ENCODE measurements at places on chromosomes 1 and 21.

DNA sequence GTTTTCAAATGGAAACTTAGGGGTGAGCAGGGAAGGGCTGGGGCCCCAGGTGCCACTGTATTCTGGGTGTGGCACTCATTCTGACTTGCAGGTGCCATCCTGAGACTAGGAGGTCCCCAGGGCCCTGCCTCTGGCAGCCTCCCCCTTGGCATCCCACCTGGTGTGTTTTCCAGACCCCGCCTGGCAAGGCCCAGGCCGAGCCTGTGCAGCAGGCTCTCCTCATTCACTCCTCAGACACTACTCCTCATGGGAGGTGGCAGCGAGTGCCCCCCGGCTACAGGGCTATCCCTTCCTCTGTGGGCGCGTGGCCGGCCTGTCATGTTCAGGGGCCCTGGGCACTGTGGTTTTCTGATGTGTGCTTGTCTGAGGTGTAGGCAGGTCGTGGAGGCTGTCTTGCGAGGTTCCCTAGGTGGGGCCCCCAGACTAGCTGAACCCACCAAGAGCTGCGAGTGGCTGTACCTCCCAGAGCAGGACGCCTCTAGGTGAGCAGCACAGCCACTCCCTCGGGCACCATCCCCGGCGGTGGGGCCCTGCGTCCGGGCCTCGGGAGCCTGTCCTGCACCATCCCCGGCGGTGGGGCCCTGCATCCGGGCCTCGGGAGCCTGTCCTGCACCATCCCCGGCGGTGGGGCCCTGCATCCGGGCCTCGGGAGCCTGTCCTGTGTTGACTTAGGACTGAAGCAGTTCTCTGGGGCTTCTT is 13.2 kb downstream of the SLX9 start:
- no peak for DNase-seq

DNA sequence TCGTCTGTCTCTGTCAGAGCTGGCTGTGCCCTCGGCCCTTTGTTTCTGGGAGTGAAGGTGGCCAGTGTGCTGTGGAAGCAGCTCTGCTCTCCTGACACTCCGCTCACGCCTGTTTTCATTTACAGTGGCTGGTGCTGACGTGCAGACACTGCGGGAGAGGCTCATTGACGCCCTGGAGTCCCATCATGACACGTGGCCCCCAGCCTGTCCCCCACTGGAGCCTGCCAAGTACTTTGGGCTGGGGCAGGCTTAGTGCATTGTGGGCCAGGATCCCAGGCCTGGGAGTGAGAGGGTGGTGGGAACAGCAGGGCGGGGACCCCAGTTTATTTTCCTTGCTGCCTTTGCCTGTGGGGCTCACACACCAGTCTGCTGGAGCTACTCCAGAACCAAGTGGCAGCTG is 21.1 kb downstream of the QSOX1 start:
- no peak for DNase-seq

DNA sequence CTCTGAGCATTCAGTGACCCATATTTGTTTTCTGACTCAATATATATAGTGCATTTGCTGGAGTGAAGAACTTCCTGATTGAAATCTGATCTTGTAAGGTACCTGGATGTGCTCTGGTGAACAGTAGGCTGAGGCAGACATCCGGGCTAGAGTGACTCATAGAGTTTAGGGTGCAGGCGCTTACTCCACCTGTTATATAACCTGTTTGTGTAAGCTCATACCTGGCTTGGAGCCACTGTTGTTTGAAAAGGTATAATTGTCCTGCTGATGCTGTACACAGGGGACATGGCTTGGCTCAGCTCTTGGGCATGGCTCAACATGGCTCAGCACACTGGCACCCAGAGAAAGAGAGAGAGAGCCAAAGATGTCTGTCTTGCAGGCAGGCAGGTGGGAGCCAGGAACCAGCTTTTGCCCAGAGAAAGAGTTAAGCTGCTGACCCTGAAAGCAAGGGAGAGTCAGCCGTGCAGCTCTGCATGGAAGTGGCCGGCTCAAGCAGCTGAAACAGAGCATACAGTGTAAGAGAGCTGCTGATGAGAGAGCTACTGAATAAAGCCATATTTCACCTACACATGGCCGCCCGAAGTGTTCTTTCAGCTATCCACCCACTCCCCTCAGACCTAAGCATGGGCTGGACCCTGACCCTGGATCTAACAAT is 43.2 kb downstream of the GJA5 start:
- DNase-seq, result no peak

GRCh38 chr1:152707860-152708259 is at the start of gene LCE4A:
LCE4A (plus strand) TSS chr1:152708160; CDS start chr1:152709076, 916 bp downstream.
- DNase-seq, result no peak

- DNase-seq, result no peak
Observed at GRCh38 chr1:96509339-96509738, 212.2 kb upstream of the PTBP2 start.

GRCh38 chr1:12756273-12756672 is 10.3 kb downstream of the CFAP107 start:
- DNase-seq, result no peak

DNA sequence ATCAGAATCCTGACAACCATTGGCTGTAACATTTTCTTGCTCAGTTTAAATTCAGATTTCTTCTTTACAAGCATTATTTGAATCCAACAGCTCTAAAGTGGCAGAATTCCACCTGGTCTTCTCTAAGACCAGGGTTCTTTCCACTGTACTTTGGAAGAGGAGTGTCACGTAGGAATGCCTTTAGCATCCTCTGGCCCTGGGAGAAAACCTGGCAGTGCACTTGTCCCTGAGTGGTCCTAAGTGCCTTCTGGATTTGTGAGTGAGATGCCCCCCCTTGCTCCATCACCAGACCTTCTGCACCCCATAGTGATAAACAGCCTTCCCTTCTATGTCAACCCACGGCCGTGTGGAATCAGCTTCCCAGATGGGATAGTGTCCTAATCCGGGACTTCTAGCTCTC is 57.1 kb upstream of the NHLH2 start:
- DNase-seq, result no peak

DNA sequence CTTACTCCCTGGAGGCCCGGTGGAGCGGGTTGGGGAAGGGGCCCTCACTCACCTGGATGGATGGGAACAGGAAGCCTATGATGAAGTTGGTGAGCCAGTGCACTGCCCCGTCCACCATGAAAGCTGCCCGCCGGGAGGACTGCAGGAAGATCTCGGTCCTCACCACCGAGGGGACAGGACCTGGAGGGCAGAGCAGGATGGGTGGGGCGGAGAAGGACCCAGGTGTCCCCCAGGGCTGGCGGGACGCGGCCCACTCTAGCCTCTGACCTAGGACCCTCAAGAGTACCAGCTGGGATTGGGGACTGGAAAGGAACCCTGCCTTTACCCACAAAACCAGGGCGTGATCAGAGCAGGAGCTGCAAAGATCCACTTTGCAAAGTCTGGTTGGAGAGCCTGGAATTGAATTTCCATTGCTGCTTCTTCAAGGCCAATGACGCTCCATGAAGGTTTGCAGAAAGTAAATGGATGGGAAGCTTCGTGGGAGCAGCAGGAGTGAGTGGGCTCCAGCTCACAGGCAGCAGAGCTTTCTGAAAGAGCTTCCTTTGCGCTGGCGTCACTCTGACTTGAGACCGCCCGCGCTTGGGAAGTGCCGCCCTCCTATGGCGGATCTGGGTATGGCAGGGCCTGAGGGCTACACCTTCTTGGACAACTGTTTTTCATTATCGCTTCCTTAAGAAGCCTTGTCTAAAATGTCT is 21.4 kb downstream of the SLC2A7 start:
- DNase-seq, result peak; percentile 31

DNA sequence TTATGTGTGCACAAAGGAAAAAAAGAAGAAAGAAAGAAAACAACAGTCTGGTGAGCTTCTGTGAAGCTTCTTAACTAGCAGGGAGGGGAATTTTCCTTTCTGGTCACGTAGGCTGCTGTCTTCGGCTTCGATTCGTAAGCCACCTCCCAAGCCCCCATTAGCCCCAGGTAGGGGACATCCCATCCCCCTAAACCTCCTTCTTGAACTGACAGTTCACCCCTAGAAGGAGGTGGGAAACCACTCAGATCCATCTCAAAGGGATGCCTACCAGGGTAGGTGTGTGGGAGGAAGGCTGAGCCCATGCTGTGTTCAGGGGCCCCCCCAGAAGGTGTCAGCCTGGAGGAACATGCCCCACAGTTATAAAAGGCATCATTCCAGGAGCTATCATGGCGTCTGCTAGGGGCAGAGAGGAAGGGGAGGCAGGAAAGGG is 25.8 kb downstream of the CD247 start:
- no peak for DNase-seq

- DNase-seq, result no peak
Observed at GRCh38 chr1:1920057-1920607, 1.1 kb upstream of the TMEM52 start.

DNA sequence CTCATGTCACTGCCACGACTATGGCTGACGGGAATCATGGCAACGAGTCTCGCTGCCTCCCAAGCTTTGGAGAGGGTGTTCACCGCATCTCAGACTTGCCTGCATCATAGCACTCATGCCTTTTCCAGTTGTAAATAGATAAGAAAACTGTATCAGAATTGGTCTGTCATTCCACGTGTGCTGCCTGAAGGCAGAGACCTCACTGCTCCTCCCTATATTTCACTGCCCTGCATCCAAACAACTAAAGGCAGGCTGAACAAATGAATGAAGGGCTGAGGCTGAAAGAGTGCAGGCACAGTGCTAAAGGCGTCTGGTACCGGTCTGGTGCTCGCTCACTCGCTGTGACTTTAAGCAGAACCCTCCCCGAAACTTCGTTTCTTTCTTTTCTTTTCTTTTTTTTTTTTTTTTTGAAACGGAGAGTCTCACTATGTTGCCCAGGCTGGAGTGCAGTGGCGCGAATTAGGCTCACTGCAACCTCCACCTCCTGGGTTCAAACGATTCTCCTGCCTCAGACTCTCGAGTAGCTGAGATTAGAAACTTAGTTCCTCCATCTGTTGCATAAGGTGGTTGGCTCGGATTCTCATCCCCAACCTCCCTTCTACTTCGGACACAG is 542 bp downstream of the EIF2B3 start:
- DNase-seq, result no peak

DNA sequence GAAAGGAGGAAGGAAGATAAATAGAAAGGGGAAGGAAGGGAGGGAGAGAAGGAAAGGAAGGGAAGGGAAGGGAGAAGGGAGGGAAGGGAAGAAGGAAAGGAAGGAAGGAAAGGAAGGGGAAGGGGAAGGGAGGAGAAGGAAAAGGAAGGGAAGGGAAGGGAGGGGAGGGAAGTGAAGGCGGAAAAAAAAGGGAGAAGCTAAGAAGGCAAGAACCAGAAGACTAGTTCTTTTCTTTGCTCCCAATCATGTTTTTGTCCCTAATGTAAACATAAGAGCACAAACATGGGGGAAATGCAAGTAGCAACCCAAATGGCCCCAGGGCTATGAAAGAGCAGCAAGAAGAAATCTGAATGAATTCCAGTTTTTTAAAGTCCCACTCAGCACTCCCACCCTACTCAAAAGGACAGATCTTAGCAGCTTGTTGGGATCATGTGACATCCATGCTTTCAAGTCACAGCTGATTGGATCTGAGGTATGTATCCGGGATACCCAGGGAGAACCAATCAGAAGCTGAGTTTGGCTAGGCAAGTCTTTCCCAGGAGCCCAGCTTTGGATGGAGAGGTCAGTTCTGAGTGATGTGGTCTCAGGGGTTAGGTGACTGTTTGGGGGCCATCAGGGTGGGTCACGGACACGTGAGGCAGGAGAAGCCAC is 24.2 kb upstream of the FHAD1 start:
- no peak for DNase-seq

DNA sequence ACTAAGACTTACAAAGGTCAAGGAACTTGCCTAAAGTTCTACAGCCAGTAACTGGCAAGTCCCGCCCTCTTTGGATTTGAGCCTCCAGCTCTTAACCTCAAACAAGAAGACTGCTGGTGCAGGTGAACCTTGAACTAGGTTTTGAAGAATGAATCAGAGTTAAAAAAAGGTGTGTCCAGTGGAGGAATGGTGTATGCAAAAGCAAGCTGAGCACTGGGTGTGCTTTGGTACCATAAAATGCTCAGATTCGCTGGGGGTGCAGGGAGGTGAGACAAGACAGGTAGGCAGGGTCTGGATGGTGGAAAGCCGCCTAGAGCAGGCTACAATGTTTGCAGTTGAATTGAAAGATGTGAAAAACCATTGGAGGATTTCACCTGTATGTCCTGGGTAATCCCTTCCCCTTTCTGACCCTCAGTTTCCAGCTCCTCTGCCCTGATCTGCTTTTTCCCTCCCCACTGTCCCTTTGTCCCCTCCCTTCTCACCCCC is 39.8 kb downstream of the FOXD2 start:
- DNase-seq, result no peak

DNA sequence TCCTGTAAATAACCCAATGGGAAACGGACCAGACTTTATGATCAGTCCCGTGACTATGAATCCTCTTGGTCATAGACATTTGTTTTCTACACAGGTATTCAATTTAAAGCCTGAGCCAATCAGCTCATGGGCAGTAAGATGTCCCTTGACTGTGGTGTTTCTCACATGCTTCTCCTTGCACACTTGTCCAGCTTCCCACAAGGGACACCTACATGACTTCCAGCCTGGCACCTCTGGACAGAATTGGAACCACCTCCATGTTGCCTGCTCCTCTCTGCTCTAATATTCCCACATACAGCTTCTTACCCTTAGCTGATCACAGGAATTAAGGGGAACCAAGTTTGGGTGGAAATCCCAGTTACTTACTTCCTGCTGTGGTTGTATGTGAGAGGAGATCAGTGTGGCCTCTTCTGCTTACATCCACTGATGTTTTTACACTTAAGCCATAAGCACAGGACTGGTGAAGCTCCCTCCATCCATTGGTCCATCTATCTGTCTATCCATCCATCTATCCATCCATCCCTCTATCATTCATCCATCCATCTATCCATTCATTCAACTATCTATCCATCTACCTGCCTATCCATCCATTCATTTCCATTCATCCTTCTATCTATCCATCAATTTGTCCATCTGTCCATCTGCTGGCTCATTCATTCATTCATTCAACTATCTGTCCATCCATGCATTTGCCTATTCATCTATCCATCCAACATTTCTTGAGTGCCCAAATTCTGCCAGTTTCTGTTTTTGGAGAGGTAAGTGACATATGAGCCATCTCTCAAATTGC is 16.4 kb downstream of the RUNX1 start:
- DNase-seq, result no peak

GRCh38 chr1:247434005-247434404 is 18.0 kb downstream of the NLRP3 start:
- DNase-seq, result no peak
